ENCODE measurements at places on chromosomes 3 and 15.

- no peak for DNase-seq
Observed at GRCh38 chr3:89802881-89803280, 695.5 kb downstream of the EPHA3 start.

DNA sequence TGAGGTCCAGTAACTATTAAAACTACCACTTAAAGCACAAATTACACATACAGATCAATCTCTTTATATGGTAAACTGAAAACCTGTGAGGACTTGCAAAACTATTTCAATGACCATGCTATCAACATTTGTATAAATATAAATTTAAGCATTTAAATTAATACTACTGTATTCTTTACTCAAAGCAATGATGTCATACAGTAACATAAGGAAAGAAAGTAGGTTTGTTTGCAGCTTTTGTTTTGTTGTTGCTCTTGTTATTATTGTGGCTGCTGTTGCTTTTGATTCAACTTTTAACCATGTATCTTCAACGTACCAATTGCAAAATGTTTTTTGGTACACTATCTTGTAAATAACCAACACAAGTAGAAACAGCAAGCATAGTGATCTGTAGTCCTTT, 22.0 kb downstream of the CBLB start:
- no peak for DNase-seq

GRCh38 chr3:59717679-59718205, 667.9 kb upstream of the CFAP20DC start:
- no peak for DNase-seq

DNA sequence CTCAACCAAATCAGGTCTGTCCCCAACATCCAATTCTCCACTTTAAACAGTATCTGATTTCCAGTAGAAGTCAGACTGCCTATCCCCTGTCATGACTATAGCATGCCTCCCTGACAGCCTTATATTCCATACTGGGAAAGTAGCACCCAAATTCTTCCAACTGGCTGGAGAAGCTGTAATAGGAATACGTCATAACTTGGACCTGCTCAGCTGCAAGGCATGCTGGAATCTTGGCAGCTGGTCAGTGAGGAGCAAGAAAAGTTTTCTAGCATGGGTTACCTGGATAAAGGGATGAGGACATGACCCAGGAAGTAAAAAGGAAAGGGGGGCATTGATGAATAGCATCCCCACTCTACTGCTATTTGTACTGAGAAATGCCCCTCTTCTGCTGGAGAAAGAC, 8.9 kb downstream of the SEMA5B start:
- no peak for DNase-seq

DNA sequence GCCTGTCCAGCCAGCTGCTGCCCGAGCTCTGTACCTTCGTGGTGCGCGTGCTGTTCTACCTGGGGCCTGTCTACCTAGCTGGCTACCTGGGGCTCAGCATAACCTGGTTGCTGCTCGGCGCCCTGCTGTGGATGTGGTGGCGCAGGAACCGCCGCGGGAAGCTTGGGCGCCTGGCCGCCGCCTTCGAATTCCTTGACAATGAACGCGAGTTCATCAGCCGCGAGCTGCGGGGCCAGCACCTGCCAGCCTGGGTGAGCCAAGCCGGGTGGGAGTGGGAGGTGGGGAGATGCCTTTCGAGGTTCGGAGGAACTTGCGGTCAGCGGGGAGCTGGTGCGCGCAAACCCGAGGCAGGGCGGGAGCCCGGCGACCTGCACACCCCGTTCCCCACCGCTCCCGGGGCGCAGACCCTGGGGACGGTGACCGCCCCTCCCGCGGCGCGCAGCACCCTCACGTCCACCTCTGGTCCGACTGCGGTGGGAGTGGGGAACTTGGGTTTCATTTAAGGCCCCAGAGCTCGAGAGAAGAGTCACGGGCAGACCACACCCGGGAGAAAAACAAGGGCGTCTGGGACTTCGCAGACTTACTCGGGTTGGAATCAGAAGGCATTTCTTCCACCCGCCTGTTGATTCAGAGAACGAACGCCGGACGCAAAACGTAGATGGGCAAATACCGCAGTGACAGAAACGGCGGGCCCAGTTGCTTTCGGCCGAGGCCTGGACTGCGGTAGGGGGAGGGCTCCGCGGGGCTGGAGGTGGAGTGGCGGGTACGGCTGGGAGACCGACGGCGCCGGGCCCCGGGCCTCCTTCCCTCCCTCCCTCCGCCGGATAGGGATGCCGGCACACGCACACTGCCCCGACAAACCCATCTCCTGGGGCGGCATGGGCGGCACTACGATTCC, 708 bp downstream of the ESYT3 start:
- DNase-seq = peak; percentile 14

GRCh38 chr3:177144922-177145321, 52.4 kb downstream of the TBL1XR1 start:
- DNase-seq = no peak

DNA sequence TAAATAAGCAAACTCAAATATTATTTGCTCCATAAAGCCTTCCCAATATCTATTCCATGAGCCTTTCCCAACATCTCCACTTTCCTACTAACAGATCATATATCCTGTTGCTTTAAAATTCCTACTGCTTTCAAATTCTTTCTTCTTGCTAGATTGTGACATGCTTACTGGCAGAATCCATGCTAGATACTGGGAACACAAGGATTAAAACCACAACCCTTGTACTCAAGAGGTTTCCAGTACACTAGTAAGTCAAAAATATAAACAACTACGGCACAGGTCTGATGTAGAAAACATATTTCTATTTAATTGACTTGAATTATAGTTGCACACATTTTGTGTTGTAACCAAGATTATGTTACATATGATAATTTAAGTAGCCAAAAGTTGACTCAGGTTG, 275.0 kb downstream of the ZBTB20 start:
- DNase-seq = peak; percentile 26

GRCh38 chr3:9345041-9345440, 17.8 kb upstream of the THUMPD3 start:
- DNase-seq = no peak

All from fibroblast of pulmonary artery (primary cell).